Right lung (tissue), 10 donors: ENCODE measurements at places on chromosomes 1 and 21. TPM values are rescaled to one million over a fixed set of nuclear protein-coding genes. Genes with fewer than 3 reads are reported as not detected.

PDC gene
- 0.35 TPM for polyA plus RNA-seq

NR0B2 gene
- polyA plus RNA-seq = 3.0 TPM

AADACL4 gene
- 0.09 TPM for polyA plus RNA-seq

CLDN17 gene
- polyA plus RNA-seq = not detected

AMY1C gene
- 2.7 TPM for polyA plus RNA-seq
